ENCODE measurements at places on chromosomes 11 and 22.

GRCh38 chr11:130322126-130322525 lies 7.4 kb upstream of the ZBTB44 start:
- no peak for DNase-seq

DNA sequence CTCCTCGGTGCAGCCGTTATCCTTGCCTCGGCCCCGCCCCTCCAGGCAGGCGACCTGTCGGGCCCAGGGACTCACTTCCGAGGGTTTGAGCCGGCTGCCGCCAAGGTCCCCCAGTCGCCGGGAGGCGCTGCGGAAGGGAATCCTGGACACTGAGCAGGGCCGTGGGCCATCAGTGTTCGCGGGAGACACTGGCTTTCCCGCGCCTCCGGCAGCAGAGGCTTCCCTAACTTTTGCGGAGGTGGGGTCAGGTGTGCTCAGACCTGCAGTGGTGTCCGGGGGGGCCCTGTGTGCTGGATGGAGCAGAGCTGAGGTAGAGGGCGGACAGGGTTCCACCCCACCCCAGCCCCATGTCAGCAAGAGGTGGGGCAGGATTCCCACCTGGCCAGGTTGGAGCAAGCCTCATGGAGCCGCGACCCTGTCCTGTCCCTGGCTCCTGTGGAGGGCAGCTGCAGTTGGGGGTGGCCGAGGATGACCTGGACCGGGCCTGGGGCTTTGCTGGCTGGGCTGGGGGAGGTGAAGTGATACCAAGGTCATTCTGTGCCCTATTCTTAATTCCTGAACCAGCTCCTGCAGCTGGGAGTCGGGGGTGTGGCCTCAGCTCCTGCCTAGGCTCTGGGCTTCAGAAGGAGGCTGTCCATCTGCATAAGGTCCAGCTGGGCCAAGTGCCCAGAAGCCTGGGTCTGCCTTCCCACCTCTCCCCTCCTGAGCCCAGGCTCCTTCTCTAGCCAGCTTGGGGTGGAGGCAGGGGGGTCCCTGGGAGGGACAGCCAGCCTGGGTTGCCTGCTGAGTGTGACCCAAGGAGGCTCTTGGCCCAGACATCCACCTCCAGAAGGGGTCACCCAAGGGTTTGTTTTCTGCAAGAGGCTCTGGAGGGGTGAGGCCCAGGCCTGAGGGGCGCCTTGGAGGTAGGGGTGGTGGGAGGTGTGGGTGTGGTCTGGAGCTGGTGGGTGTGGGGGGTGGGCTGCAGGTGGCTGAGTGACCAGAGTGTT lies 8.4 kb downstream of the TSPAN4 start:
- DNase-seq = peak; percentile 56

DNA sequence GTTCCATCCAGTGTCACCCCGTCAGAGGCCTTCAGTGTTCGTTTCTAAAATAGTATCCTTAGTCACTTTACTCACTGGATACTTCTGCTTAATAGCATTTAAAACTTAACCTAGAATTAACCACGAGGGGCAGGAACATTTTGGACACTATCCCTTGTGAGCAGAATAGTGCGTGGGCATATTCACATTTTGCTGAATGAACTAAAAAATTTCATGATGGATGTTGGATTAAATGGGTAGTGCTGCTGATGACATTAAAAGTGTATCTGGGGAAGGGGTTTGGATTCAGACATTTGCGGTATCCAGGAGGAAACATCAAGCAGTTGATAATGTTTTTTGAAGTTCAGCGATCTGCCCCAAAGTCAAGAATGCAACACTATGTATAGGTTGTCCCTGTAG lies 750 bp upstream of the NAT10 start:
- DNase-seq = no peak

- no peak for DNase-seq
Measured at GRCh38 chr22:38018938-38019827, 34.8 kb upstream of the SOX10 start.

DNA sequence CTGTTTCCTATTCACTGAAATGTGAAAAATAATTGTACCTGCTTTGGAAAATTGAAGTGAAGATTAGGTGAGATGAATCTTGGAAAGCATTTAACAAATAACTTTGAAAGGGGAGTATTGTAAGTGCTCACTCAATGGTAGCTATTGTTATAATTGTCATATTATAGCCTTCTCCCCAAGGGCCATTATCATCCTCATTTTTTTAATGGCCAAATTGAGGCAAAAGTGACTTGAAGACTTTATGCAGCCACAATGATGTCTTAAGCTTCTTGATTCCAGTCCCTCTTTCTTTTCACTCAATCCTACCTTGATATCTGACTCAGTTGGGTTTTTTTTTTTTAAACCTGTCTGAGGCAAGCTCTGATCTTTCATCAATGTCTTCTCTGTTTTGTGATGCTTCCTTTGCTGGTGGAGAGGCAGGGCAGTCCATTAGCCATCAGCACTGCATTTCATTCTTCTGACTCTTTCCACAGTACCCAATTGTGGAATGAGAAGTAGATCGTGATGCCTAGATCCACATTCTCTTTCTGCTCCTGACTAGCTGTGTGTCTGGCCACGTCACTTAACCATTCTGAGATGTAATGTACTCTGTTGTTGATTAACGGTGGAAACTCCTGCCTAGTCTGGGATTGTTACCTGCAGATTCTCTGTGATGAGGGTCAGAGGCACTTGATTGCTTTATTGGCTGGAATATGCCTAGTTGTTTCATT lies 101.4 kb downstream of the DBX1 start:
- DNase-seq = no peak

DNA sequence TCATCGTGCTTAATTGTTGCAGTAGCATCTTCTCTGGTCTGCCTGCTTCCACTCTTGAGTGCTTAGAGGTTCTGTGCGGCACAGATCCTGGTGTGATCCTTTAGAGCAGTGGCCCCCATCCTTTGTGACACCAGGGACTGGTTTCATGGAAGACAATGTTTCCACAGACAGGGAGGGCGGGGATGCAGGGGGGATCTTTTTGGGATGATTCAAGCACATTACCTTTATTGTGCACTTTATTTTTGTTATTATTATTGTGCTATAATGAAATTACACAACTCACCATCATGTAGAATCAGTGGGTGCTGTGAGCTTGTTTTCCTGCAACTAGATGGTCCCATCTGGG lies 76.8 kb upstream of the SHANK2 start:
- DNase-seq = no peak

DNA sequence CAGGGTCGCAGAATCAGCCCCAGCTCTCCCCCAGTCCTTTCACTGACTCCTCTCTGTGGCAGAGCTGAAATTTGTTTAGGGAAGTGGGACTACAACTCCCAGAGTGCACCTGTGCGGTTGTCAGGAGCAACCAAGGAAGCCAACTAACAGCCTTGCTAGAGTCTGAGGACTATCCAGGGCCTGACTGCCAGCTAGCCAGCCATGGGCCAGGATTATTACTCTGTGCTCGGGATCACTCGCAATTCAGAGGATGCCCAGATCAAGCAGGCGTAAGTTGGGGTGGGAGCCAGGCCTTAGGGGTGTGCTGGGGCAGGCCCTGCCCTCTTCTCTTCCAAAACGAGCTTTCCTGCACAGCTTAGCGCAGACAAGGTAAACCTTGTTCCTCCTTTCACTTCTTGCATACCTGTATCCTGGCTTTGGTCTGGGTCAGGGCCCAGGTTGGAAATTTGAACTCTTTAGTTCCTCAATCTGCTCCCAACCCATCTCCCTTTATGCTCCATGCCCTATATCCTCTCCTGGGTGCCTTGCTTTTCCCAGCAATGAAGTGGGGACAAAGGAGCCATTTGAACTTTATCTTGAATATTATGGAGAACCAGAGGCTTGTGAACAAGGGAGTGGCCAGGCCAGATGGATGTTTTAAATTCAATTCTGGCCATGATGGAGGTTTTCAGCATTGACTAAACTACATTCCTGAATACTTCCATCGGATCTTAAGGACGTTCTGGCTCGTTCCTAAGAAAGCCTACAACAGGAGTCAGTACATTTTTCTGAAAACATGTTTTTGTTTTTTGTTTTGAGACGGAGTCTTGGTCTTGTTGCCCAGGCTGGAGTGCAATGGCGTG lies at the start of gene DNAJB13:
TSS of gene DNAJB13 (plus strand) at position 158 of the 842 bp plus-strand sequence. CDS start at position 202, 44 bp downstream.
- DNase-seq = peak; percentile 68

DNA sequence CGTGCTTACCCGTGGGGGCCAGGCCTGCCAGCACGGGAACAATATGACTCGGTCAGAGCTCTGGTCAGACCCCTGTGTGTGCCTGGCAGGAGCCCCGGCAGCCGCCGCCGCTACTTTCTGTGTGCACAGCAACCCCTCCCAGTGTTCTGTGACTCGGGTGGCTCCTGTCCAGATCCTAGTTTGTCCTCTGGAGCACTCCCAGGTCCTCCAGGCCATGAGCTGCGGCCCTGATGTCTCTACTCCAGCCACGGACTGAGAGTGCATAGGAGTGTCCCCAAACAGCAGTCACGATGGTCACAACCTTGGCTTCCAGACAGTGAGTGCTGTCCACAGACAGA lies 3.2 kb downstream of the NDUFS8 start:
- DNase-seq = no peak

- DNase-seq = no peak
Measured at GRCh38 chr22:26974914-26975803, 317.8 kb downstream of the MIAT start.

DNA sequence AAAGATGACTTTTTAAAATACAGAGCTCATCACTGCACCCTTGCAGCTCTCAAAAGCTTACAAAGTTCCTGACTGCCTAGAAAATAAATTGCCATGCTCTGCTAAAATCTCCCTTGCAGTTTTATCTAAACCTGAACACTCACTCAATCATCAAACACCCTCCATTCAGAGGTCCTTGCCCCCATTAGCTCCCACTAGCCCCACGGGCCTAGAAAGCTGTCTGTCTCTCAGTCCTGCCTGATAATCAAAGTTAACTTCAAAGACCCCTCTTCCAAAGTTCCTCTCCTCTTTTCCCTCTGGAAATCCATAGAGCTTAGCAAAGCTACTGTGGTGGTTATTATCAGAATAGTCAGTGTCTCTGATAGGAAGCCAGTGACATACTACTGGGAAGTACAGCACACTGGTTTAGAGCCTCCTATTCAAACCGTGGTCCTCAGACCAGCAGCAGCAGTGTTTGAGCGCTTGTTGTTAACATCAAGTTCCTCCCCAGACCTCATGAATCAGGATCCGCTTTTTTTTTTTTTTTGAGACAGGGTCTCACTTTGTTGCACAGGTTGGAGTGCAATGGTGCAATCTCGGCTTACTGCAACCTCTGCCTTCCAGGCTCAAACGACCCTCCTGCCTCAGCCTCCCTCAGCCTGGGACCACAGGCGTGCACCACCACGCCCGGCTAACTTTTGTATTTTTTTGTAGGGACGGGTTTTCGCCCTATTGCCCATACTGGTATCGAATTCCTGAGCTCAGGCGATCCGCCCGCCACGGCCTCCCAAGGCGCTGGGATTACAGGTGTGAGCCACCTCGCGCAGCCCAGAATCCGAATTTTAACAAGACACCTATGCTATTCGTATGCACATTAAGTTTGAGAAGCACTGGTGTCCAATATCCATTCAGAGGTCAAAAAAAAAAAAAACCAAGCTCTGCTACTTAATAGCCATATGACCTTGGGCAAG lies 1.2 kb downstream of the NDUFC2 start:
- peak; percentile 8 for DNase-seq

- DNase-seq = no peak
Measured at GRCh38 chr11:73175551-73176144, 33.5 kb upstream of the FCHSD2 start.

DNA sequence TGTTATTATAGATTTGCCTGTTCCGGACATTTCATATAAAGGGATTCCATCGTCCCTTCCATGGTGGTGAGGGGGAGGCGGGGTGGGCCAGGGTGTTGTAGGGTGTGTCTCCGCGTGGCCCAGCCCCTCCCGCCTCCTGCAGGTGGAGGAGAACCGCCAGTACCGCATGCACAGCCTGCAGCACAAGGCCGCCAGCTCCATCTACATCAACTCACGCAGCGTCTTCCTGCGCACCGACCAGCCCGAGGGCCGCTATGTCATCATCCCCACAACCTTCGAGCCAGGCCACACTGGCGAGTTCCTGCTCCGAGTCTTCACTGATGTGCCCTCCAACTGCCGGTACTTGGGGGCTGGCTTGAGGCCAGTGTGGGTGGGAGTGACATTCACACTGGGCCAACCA lies 7.5 kb upstream of the MYO7A start:
- DNase-seq = no peak

DNA sequence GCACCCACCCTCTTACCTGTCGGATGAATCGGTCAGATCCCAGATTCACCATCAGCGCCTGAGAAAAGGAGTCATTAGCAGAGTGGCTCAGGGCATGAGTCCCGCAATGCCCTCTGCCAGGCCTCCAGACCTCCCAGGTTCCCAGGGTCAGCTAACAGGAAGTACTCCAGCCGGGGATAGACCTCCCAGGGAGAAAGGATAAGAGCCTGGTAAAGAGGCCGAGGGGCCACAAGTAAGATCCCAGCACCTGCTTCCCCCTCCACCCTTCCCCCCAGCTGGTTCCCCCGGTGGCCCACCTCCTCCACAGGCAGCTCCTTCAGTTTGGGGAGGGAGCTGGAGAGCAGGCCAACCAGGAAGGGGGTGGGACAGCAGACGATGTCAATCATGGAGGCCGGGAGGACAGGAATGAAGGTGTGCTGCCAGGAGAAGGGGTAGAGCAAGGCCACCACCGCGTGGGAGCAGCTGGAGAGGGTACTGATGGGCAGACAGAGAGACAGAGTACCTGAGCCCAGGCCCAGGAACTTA lies 16.4 kb downstream of the RPL27A start:
- no peak for DNase-seq

GRCh38 chr11:32817852-32818183 lies 11.9 kb upstream of the PRRG4 start:
- no peak for DNase-seq

- no peak for DNase-seq
Measured at GRCh38 chr11:57426439-57426928, 437 bp downstream of the SLC43A3 start.

DNA sequence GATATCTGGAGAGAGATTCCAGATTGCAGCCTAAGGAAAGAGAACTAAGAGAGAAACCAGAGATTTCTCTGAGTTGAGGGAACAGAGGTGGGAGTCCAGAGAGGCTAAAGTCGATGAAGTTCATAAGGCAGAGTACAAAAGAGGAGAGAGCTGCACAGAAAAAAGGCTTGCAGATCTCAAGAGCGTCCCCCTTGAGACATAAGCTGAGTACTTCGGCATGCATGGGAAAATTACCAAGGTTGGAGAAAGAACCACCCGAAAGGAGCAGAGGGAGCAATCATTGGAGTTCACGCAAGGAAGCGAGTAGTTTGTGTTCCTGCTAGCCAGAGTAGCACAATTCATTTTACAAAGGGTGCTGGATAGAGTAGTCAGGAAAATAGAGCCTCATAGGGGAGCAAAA lies 293.5 kb downstream of the TMEM135 start:
- DNase-seq = no peak

GRCh38 chr22:37190262-37190780 lies 2.3 kb upstream of the C1QTNF6 start:
- DNase-seq = no peak

All from nephron progenitor cell (in vitro differentiated cells).